ENCODE measurements at places on chromosomes 3 and 15.

- DNase-seq: no peak
Observed at GRCh38 chr3:9147215-9147895, 102.1 kb downstream of the SRGAP3 start.

GRCh38 chr3:30059240-30059639 lies 547.2 kb upstream of the TGFBR2 start:
- DNase-seq: no peak

- no peak for DNase-seq
Observed at GRCh38 chr3:177842743-177843734, 645.8 kb upstream of the TBL1XR1 start.

DNA sequence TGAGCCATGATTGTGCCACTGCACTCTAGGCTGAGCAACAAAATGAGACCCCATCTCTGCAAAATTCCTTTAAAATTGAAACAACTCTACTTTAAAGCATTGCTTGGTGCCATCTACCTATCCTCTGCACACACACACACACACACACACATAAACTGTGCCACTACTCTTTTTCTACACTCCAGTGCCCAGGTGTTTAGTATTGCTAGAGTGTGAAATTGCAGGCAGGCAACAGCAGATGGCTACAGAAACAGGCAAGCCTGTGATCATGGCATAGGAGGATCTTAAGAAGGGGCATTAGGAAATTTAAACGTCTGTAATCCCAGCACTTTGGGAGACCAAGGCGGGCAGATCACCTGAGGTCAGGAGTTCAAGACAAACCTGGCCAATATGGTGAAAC lies 39.0 kb downstream of the SIDT1 start:
- DNase-seq: no peak

GRCh38 chr3:30443756-30444673 lies 162.4 kb upstream of the TGFBR2 start:
- no peak for DNase-seq

- DNase-seq: no peak
Observed at GRCh38 chr3:42589382-42590109, 1.1 kb upstream of the SS18L2 start.

GRCh38 chr3:41159588-41160189 lies 39.6 kb upstream of the CTNNB1 start:
- DNase-seq: no peak

DNA sequence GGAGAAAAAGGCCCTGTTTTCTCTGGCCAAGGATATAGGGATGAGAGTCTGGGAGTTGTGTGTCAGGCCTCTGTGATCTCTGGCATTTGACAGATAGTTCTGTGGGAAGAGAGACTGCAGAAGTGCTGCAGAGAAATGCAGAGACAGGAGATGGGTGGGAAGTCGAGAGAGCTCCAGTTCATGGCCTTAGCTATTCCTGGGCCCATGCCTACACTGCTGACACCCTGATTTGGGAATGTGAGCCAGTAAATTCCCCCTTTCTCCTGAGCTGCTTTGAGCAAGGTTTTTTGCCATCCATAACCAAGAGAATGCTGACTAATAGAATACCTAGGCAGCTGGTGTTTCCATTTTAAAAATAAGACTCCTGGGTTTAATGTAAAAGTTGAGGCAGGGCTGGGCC lies 59.3 kb downstream of the EBLN2 start:
- no peak for DNase-seq

DNA sequence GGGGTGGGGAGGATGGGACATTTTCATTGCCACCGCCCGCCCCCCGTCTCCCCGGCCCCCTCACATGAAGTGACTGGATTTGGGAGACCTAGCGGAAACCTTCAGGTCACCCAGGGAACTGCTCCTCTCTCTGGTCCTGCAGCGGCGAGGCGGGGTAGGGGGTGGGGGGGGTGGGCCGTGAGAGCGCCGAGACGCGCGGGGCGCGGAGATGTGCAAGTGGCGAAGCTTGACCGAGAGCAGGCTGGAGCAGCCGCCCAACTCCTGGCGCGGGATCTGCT lies 712 bp upstream of the MME start:
- no peak for DNase-seq

DNA sequence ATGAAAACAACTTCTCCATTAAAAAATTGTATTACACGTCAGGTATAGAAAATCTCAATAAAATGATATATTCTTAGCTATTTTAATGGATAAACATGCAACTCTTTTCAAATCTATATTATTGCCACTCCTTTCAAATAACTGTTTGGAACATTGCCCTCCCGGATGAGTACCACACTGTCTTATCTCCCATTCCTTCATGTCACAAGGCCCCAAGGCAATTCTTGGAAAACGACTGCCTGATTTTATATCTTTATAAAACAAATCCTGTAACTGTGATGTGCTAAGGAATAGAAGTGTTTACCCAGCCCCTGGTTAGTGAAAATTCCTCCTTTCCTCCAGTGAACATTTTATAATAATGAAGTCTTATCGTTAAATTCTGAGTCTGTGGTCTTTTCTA lies 6.2 kb upstream of the ZNF619 start:
- DNase-seq: no peak

GRCh38 chr3:188370081-188370830 lies 216.3 kb downstream of the LPP start:
- no peak for DNase-seq

DNA sequence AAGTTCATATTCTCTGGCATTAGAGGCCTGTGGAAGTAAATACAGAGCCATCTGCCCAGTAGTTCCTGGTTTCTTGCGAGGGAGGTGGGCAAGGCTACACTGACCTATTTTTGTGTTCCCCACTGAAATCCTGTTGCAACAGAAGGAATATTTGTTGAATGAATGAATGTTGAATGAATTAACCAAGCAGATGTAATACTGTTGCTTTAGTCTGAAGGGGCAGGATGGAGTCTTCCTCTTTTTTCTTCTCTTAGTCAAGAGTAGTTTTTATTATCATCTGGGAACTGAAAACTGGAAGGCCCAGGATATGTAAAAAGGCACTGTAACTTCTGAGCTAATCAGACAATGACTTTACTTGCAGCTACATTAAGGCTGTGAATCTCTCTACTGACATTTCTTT lies 17.1 kb downstream of the BLOC1S6 start:
- no peak for DNase-seq

- DNase-seq: no peak
Observed at GRCh38 chr3:112640930-112641801, at the start of gene CCDC80. Gene CCDC80 (minus strand): TSS chr3:112641143. CDS start chr3:112639905, 1,238 bp downstream.

DNA sequence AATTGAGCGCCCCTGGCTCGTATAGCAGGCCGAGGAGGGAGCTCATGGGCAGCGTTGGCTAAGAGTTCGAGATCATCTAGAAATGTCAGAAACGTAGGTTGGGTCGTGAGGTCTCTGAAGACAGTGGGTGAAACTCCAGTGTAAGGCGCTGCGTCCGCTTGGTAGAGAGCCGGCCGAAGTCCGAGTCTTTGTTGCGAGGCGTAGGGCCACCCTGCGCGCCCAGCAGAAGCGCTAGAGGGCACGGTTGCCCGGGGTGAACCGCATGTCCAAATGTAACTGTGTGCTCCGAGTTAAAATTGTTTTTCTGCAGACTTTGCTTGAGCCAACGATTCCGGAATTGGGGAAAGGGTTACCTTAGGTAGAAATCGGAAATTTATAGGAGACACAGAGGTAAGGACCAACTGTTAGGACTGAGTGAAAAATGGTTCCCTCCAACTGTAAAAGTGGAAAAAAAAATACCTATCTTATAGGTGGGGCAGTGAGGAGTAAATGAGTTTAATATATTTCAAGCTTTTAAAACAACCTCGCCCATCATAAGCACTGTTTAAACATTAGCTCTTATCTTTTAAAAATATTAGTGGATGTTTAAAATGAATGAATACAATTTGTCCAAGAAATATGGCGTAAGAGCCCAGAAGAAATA lies 993 bp upstream of the SIAH2 start:
- peak; percentile 9 for DNase-seq

DNA sequence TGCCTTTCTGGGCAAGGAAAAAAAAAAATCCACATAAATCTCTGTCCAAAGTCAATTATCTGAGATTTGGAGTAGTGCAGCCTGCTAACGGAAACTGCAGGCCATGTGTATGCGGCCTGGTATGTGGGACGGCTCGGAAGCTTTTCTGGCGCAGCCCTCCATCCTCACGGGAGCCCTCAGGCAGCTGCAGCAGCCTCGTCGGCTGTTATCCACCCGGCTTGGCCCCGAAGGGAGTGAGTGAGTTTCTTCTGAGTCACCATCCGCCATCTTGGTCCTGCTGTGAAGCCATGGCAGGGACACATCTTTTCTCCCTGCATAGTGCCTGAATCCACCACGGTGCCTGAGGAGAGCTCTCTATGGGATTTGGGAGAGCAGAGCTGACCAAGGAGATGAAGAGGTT lies 62.8 kb downstream of the POLR2M start:
- no peak for DNase-seq

DNA sequence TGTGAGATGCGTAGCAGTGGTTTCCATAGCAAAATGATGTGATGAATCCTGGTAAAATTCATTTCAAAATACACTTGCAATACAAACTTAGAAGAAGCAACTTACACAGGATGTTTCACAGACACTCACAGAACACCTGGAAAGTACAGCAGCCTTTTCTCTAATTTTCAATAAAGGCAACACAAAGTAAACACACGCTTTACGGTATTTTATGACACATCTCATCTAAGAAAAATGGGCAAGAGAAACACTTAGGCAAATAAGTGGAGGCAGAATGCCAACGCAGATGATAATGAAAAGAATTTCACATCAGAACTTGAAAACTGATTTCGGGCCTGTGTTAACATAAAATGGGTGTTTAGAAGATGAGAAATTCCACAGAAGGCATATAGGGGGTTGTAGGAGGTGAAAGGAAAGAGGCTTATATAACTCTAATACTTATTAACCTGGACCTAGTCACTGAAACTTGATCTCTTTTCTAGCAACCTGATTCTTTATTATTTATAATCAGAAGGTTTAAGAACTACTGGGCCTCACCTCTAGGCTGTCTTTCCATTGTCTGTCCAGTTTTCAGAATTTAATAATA lies 25.6 kb upstream of the MAP3K13 start:
- no peak for DNase-seq

All from activated CD8-positive, alpha-beta memory T cell treated with anti-CD3 and anti-CD28 coated beads for 1 hour (primary cell).